IMR-90 (cell line): ENCODE measurements at places on chromosomes 1 and 21. TPM values are rescaled to one million over a fixed set of nuclear protein-coding genes. Genes with fewer than 3 reads are reported as not detected.

The CGN gene
- total RNA-seq: 0.28 and 0.36 TPM in 2 replicates

The RYR2 gene
- not detected in 2 replicates for total RNA-seq

The SPRR4 gene
- total RNA-seq: not detected in 2 replicates

The NT5C1A gene
- total RNA-seq: not detected in 2 replicates

The RGS8 gene
- total RNA-seq: not detected in 2 replicates

The KIRREL1 gene
- 61.9 and 64.7 TPM in 2 replicates for total RNA-seq

The ODR4 gene
- total RNA-seq: 9.7 and 14.2 TPM in 2 replicates

The METTL13 gene
- 25.8 and 26.3 TPM in 2 replicates for total RNA-seq

The FAM72C gene
- 0.72 and 0.83 TPM in 2 replicates for total RNA-seq

DNA sequence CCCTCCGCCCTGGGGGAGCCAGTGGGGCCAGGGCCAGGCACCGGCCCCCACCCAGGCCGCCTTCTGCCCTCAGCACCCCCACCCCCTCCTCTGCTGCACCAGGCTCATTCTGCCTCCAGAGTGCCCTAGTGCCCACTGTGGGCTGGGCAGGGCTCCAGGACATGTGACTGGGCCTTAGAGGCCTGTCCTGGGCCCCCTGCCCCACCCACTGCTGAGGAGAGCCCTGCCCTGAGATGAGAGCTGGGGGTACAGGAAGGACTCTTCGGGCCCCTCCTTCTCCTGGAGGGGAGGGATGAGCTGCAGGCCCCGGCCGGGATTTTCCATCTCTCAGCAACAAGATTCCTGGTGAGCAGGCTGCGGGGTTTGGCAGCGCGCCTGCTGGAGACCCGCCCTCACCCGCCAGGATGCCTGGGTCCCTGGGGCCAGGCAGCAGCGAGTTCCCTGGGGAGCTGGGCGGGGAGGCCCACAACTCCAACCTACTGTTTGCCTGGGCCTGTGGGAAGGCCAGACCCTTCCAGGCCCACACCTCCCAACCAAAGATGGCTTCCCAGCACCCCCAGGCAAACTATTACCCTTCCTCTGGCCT is 14.0 kb downstream of the AHDC1 start:
- DNase-seq: peak; percentile 54

- no peak for DNase-seq
These were observed at the start of gene FAM151A for GRCh38 chr1:54623216-54624007. Gene FAM151A, minus strand, starts transcription at chr1:54623525. Its CDS starts 130 bp downstream, at chr1:54623395.

DNA sequence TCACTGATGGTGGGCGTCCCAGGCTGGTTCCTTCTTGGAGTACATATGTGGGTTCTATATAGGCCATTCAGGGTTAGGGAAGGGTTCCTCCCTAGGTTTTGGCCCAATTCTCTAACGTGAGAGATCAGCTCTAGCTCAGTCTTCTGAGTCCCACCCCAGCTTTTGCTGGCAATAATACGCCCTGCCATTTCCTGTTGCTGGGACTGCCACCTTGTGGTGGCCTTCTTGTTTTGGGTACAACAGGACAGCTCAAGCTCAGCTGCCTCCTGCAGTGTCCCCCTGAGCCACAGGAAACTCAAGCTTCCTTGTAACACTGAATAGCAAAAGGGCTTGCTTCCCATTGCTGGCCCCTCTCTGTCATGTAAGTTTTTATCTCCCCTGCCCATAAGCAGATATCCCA is 77.8 kb downstream of the BACH1 start:
- no peak for DNase-seq

DNA sequence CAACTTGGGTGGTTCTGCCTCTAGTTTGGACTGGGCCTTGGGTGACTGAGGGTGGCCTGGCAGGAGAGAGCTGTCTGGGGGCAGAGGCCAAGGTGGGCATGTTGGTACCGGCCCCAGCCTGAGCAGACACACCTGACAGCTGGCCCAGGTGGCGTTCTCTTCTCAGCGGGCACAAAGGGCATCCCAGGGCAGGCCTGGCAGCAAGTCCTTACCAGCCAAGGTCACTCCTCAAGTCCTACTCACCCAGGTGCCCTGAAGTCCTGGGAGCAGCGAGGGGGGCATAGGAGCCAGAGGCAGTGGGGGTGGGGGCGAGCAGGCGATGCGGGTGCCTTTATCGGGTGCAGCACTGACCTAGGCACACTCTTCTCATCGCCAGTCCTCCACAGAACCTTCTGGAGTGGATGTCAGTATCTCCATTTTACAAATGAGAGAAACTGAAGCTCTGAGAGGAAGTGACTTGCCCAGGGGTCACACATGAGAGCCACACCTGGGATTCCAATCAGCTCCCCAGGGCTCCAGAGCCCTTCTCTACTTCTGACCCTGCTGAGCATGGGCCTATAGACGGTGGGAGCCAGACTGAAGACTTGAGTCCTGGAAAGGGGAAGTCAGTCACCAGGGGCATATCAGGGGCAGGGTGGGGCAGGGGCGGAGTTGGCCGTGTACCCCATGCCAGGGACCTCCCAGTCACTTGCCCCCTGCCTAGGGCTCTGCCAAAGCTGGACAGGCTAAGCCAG is 587 bp upstream of the SLC25A34 start:
- DNase-seq: no peak

GRCh38 chr1:37948841-37949240 is 2.0 kb upstream of the INPP5B start:
- DNase-seq: no peak

- no peak for DNase-seq
These were observed 10.6 kb downstream of the FMO1 start for GRCh38 chr1:171258943-171259342.

- DNase-seq: no peak
These were observed 1.6 kb upstream of the AGT start for GRCh38 chr1:230715510-230715909.

DNA sequence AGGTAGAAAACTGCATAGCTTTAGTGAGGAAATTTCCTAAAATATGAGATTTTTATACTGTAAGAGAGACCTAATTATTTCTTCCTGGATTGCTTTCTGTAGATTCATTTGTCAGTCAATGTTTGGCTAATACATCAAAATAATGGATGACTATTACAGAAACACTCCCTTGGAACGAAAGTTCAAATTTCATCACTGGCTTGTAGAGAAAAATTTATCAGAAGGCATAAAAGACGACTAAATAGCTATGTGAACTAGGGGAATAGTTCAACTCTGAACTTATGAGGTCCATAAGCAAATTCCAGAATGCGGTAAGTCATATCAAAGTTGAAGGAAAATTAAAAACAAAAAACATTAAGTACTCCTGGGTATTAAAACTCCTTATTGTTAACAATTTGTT is 36.0 kb downstream of the WNT2B start:
- peak; percentile 55 for DNase-seq

- DNase-seq: no peak
These were observed 13.6 kb upstream of the RGS4 start for GRCh38 chr1:163055531-163055930.

GRCh38 chr1:92826792-92827191 is 5.0 kb upstream of the RPL5 start:
- DNase-seq: no peak

DNA sequence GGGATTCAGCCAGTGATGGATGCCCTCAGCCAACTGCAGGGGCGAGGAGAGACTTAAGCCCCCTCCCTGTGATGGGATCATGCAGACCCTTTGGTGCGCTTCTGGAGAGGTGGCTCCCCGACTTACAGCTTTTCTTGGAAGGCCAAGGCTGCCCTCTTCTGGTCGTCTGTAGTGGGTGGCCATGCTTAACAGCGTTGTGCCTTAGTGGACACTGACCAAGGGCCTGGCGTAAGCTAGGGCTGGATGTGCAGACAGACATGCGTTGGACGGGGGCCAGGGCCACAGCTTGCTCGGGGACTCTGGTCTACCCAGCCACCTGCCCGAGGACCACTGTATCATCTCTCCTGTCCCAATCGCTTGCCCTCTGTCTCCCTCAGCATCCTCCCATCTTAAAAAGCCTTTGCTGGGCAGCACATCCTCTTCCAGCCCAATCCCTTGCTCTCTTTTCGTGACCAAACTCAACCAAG is 5.5 kb downstream of the AZIN2 start:
- peak; percentile 78 for DNase-seq

- DNase-seq: no peak
These were observed 318.4 kb downstream of the RPS6KC1 start for GRCh38 chr1:213369465-213369864.

- no peak for DNase-seq
These were observed at the start of gene TNFRSF4 for GRCh38 chr1:1213345-1214265. Gene TNFRSF4, minus strand, starts transcription at chr1:1214153. Its CDS starts 26 bp downstream, at chr1:1214127.

- no peak for DNase-seq
These were observed 41.6 kb downstream of the PGBD5 start for GRCh38 chr1:230384380-230385157.

DNA sequence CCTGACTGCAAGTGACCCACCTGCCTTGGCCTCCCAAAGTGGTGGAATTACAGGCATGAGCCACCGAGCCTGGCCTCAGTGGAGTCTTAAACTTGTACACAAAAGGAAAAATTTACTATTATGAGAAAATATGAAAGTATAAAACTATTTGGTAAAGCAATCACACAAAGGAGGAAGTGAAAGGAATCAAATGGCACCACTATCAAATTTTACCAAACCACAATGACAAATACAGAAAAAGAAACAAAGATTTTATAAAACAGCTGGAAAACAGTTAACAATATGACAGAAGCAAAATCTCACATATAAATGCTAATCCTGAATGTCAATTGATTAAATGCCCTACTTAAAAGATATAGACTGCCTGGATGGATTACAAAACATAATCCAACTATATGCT is 42.1 kb upstream of the NEGR1 start:
- no peak for DNase-seq
